ENCODE measurements at places on chromosomes 12 and 14. TPM values are rescaled to one million over a fixed set of nuclear protein-coding genes. Genes with fewer than 3 reads are reported as not detected.

DNA sequence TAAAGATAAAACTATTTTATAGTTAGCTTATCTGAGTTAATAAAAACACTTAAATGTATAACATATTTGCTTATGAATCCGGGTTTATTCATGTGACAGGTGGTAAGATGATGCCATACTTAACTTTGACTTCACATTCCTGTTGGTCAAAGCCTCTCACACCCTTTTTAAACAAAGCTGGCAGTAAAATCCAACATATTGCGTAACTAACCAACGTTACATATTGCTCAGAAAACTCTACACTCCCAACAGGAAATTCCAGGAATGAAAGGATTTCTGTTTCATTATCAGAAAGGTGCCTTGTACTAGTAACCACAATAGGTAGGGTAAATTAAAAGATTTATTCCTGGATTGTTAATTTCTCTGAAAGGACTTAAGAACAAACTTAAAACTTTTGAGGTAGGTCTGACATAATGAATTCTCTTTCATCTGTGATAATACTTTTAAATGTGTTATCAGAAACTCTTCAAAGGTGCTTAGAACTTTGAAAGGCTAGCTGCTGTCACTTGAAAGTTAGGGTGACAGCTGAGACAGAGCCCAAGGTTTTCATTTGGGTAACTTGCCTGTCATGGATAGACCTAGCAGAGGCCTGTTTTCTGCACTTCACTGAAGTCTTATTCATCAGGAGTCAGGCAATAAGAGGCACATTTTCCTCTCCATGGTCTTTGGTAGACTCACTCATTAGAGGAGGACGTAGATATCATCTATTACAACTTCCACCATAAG is 23.8 kb upstream of the CATSPERB start:
- no peak for DNase-seq

GRCh38 chr14:59332727-59333126 is 132.5 kb downstream of the GPR135 start:
- DNase-seq, result no peak

Gene PPP2R5E
- 38.2 TPM for polyA plus RNA-seq

- DNase-seq, result no peak
Observed at GRCh38 chr12:87085286-87085685, 829.1 kb upstream of the MGAT4C start.

- no peak for DNase-seq
Observed at GRCh38 chr14:75661499-75661814, 411 bp downstream of the TTLL5 start.

GRCh38 chr12:126093908-126094307 is 1028.7 kb downstream of the AACS start:
- no peak for DNase-seq

- DNase-seq, result no peak
Observed at GRCh38 chr12:130677957-130678558, 38.0 kb downstream of the RIMBP2 start.

Gene TM9SF1
- 31.9 TPM for polyA plus RNA-seq

GRCh38 chr14:82180139-82180538 is 646.5 kb upstream of the SEL1L start:
- DNase-seq, result no peak

Gene ACRBP
- polyA plus RNA-seq, result 2.4 TPM

DNA sequence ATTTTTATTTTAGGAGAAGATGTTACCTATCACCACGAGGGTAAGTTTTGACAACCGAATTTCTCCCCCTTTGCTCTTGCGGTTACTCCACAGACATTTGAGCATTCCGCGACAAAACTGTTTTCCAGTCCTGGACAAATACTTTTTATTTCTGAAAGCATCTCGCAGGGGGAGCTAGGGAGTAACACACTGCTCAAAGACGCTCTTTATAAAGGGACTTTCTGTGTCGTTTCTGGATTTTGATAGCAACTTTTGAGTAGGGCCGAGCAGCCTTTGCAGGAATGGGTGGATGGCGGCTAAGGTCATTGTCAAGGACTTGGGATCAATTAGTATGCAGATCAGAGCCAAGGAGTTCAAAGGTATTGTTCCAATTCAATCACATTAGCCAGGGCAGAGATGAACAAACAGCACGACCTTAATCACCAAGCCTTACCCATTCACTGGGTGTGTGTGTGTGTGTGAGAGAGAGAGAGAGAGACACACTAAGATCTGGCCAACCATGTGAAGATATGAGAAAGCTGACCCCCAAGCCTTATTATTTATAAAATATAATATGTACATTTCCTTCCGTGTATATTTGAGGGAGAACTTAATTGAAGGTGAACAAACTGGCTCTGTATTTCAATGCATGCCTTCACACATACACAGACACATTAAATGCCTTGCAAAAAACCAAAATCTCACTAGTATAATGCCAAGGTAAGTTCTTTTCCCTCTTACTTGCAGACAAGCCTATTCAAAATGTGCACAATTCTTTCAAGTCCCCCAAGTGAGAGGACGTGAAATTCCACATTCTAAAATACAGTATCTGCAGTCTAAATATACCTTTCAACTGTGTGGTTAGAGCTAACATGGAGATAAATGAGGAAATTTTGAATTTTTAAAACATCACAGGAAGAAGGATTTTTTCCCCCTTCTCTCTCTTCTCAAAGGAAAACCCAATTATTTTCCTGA is 613.8 kb downstream of the VRK1 start:
- no peak for DNase-seq

DNA sequence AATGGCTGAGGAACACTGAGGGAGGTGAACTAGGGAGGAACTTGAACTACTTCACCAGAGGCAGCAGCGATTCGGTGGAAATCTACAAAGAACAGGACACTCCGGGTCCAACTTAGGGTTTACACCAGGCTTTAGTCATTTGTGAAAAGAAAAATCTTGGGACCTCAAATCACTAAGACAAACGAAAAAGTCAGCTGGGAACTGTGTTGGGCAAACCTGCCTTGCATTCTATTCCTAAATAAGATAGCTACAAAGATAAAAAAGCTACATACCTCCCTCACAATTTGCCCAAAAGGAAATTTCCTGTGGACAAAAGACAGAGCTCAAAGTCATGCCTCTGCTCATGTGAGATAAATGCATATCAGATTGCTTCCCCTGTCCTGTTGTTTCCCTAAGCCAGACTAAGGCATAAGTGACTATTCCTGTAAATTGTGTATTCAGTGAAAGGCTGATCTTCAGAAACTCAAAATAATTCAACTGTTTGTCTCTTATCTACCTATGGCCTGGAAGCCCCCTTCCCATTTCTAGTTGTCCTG is 106.6 kb downstream of the APAF1 start:
- no peak for DNase-seq

GRCh38 chr12:124939421-124940142 is 25.1 kb upstream of the UBC start:
- peak; percentile 88 for DNase-seq

DNA sequence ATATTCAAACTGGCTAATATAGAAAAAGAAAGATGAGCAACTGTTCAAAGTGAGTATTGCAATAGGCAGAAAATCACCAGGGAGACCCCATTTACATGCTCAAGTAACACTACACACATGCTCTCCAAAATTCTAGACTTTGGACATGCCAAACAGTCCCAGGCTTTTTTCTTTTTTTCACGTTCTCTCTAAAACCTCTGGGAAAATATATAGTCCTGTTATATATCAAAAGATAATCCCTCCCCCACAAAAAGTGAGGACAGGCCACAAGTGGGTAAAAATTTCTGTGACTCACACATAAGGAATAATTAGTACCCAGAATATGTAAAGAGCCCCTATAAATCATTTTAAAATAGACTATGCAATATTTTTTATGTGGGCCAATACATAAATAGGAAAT is 55.2 kb downstream of the EFCAB11 start:
- no peak for DNase-seq

GRCh38 chr14:90519262-90519920 is 122.6 kb downstream of the CALM1 start:
- DNase-seq, result no peak

DNA sequence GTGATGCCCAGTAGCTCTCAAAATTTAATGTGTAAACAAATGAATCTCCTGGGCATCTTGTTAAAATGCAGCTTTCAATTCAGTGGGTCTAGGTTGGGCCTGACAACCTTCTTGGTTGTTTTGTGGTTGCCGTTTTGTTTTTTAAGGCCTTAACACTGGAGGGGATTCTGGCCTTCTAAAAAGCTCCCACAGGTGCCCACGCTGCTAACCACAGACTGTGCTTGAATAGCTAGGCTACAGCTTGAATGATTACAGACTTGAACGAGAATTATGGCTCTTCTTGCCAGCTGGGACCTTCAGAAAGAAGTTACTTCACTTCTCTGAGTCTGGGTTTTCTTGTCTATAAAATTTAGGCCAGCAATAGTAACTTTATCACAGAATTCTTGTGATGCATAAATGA is 1.3 kb upstream of the FLVCR2 start:
- DNase-seq, result no peak

GRCh38 chr14:24892497-24893051 is 157.4 kb downstream of the STXBP6 start:
- DNase-seq, result no peak

DNA sequence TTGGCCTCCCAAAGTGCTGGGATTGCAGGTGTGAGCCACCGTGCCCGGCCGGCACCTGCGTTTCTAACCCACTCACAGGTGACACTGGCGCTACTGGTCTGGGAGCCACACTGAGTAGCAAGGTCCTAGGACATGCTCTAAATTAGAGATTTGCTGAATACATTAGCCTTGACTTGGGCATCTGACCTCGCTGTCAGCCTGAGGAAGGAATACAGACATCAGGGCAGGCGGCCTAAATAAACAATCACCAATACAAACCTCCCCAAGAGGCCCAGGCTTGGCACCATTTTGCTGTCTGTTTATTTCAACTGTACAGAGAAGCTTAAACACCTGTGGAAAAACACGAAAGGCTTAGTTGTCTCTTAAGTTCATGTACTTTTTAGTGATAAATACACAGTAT is 27.5 kb downstream of the P2RX4 start:
- no peak for DNase-seq

GRCh38 chr14:23559010-23559925 is 3.2 kb downstream of the THTPA start:
- DNase-seq, result no peak

Gene ZDHHC22
- polyA plus RNA-seq, result 0.45 TPM

DNA sequence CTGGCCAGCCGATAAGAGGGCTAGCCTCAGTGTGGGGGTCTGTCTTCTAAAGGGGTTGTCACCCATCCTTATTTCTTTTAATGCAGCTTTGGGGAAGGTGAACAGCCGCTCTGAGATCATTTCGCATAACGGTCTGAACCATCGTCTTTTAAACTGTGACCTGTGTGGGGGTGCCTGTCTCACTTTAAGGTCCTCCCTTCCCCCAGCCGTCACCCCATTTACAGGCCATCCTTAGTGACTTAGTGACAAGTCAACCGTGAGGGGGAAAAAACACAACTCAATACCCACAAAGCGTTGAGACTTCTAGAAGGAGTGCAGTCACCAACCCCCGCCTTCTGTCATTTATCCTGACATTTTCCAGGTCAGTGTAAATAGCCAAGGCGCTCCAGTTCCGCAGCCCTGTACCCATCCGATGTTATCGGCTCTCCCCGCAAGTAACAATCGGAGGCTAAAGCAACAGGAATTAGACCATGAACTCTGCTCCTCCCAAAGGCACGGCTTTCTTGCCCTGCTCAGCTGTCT is 505 bp upstream of the DENND5B start:
- DNase-seq, result peak; percentile 63

- no peak for DNase-seq
Observed at GRCh38 chr12:97061171-97061570, 154.1 kb downstream of the NEDD1 start.

Gene C12orf42
- polyA plus RNA-seq, result 0.20 TPM

GRCh38 chr14:92380131-92380530 is 57.2 kb downstream of the SLC24A4 start:
- no peak for DNase-seq

DNA sequence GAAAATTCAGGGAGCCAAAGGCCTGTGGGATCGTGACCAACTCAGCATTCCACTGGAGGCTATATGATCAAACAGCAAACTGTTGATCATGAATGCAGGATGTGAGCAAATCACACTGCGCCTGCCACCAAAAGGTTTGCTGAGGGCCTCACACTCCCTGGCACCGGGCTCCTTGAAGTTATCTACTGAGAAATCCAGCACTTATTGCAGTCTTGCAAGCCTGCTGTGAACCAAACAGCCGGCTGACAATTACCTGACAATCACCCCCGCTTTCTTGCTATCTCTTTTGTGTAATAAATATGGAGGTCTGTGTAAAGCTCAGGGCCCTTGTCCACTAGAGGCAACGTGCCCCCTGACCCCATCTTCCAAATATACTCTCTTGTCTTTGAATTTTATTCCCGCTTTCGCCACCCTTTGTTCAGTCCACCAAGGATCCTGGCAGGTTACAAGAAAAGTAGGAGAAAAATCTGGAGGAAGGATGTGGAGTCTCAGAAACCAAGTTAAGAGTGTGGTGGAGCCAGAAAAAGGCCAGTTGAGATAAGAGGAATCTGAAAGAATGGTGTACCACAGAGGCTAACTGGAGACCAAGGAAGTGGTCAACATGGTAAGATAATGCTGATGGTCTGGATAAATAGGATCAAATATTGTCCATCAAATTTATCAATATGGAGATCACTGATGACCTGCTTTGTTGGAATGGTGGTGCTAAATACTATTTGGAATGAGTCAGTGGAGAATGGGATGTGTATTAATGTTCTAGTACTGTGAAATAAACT is 229.2 kb downstream of the ALX1 start:
- no peak for DNase-seq

Measured in left renal cortex interstitium (tissue), 4 donors.